Hematopoietic multipotent progenitor cell treated with erythropoietin and hydrocortisone succinate and interleukin-3 and kit ligand, for 17 days (in vitro differentiated cells): ENCODE measurements at places on chromosomes 1 and 21.

DNA sequence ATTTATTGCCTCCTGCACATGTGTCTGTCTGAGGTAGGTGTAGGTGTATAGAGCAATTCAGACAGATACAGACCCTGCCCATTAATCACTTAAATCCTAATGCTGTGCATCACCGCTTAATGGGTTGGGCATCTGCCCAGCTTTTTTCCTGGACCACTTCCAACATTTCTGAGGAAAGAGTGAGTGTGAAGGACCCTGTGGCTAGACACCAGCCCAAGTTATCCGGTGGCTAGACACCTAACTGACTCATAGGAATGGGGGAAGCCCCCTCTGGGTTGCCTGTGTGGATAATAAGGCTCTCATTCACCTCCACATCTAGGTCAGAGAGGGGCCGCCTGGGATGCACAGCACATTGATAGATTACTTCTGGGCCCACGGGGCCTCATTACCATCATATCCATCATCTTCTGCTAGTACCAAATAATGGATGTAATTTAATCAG is 121.1 kb upstream of the RAVER2 start:
- DNase-seq, result no peak

DNA sequence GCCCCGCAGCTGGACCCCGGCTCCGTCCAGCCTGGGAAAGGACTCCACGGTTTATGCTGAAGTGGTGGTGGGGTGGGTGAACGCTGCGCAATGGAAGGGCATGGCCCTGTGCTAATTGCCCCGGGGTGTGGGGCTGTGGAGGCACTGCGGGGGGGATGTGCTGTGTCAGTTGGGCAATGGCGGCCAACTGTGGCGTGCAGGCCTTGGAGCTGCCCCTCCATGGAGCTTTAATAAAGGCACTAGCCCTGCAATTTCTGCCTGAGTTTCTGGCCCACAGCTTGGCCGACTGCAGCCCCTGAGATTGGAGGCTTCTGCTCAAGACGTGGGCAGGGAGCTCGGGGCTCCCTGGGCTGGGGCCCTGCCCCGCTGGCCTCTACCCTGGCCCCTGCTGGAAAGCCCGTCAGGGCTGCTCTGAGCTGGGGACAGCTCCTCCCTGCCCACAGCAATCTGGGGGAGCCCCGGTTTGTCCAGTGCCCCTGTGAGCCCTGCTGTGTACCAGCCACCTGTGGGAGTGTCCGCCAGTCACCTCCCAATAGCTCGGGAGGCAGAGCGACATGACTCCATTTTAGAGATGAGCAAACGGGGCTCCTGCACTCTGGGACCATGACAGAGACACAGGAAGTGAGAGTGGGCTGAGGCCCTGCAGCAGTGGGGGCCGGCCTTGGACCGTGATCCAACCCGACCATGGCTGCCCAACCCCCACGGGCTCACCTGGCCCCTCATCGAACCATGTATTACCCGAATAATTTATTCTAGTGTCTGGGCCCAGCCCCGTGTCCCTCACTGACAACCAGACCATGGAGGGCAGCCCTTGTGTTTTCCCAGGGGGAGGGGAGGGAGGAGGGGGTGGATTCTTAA is 8.7 kb upstream of the TNFRSF14 start:
- no peak for DNase-seq

GRCh38 chr1:26016258-26016952 is 5.2 kb upstream of the EXTL1 start:
- DNase-seq, result no peak

- DNase-seq, result no peak
Observed at GRCh38 chr1:29855561-29856160, 619.3 kb downstream of the PTPRU start.

- no peak for DNase-seq
Observed at GRCh38 chr1:87318806-87319205, 9.9 kb upstream of the LMO4 start.
